Dermis blood vessel endothelial cell (primary cell): ENCODE measurements at places on chromosomes 4 and X. TPM values are rescaled to one million over a fixed set of nuclear protein-coding genes. Genes with fewer than 3 reads are reported as not detected.
A peak's percentile ranks its signal among the peaks of the same experiment; 100 is the strongest.

SLC39A8 gene
- total RNA-seq = 3.1 and 4.8 TPM in 2 replicates

DNA sequence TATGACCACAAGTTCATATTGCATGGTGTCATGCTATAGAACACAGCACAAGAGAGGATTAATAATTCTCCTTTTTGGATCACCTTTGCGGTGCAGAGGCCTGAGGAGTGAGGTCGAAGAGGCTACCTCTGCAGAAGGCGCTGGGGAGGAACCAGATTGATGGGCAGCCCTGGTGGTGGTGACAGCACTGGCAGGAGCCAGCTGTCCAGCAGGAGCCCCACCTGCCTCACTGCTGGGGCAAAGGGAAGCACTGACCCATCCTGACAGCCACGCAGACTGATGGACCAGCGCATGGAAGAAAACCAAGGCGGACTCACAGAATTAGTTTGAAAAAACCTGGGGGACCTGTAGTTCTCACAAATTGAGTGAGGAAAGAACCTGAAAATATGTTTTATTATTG lies 50.9 kb downstream of the COX18 start:
- DNase-seq = no peak

DNA sequence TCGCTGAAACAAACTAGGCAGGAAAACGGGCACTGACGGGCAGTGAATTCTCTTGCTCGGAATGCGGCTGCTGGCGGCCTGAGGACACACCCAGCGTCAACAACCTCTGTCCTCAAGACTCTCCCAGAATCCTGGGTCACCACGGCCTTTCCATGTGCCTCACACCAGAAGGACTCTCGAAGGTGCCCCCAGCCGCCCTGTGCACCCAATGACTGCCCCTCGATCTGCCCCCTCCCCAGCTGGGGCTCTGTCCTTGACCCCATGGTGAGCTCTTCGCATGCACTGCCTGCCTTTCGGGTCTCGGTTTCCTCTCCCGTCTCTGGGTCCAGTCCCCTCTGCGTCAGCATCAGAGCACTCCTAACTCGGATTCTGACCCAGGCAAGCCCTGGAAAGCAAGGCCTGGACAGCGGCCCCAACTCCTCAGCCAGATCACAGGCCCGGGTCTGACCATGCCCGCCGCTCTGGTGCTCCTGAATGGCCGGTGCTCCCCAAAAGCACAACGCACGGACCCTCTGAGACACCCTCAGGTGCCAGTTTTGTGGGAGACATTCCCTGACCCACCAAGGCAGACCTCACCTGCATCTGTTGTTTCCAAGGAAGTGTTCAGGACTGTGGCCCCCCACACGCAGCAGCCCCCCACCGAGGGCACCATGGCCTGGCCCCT lies 56.0 kb downstream of the ACOX3 start:
- no peak for DNase-seq

PF4V1 gene
- 0.34 TPM in 1 of 2 replicates, not detected in the other for total RNA-seq

DNA sequence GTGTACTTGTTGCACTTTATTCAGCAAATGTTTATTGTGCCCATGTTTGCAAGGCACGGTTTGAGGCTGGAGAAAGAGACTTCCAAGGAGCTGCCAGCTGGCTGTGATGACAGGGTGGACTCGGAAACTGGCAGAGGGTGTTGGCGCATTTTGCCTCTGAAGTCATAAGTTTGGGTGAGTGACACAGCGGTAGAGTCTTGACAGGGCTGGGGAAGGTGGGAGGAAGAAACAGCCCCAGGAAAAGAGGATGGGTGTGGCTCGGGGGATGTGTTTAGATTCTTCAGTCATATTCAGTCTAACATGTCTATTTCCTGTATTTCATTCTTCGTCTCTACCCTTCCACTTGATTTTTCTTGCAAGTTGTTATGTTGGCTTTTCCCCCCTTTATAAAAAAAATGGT lies 77.0 kb upstream of the STOX2 start:
- DNase-seq = no peak

PSAPL1 gene
- not detected in 2 replicates for total RNA-seq

GRCh38 chr4:41297832-41298231 lies 41.1 kb downstream of the UCHL1 start:
- peak; percentile 67 for DNase-seq

DNA sequence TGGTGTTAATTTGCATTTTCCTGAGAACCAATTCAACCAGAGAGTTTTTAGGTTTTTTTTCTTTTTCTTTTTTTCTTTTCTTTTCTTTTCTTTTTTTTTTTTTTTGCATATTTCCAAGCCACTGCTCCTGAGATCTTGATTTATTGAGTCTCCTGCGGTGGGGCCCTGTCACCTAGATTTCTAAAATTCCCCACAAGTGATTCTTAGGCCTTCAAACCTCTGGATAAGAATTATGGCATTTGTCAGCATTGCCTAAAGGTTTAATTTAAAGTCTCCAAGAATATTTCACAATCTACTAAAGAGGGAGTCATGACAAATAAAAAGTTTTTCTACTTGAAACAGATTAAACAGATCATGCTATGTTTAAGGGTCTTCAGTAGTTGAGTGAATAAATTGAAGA lies 84.9 kb downstream of the GAB1 start:
- no peak for DNase-seq

GRCh38 chrX:40174854-40175510 lies 77.2 kb upstream of the BCOR start:
- peak; percentile 69 for DNase-seq

- DNase-seq = peak; percentile 61
These were observed at the start of gene TCEAL1 for GRCh38 chrX:103628386-103629317. Gene TCEAL1 (plus strand): TSS chrX:103628975. CDS start chrX:103629917, 942 bp downstream.

GRCh38 chr4:2799224-2799911 lies 6.5 kb downstream of the SH3BP2 start:
- DNase-seq = no peak

- no peak for DNase-seq
These were observed 230.0 kb upstream of the GPC4 start for GRCh38 chrX:133645256-133645655.

DNA sequence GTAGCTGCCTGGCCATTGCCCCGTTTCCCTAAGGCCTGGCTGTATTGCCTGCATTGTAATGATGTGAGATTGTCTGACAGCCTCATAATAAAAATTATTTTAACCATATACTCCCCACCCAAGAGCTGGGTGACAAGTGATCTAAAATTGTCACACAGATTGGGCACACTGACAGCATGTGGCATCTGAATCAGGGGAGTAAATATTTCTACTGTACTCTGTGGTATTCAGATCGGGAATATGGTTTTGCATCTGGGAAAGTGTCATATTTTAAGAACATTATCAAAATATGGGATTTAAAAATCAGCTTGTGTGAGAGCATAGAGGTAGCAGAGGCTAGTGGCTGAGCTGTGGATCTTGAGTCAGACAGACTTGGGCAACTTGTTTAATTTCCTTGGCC lies 135.8 kb upstream of the PDLIM3 start:
- DNase-seq = no peak

DNA sequence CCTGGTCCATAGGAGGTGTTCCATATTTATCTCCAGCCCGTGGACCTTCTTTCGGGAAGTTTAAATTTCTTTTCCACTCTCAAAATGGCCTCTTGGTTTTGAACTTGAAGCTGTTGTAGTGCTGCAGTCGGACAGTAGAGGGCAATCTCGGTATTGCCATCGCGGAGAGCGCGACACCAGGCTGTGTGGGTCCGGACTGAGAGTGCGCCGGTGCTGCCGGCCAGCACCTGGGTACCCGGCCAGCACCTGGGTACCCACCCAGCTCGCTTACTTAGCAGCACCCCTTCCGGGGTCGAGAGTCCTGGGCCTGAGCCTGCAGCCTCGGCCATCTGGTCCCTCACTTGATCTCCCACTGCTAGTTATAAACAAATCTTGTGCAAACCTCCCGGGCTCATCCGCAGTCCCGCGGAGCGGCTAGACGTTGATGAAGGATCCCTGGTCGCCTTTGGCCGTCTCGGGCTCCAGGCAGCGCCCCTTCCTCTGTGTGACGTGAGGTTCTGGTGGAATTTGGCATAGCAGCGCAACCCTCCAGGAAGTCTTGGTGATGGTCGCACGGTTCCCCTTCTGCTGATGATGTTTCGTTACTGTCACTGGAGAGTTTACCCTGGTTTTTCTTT lies 18.0 kb downstream of the FAM9A start:
- DNase-seq = peak; percentile 45

DNA sequence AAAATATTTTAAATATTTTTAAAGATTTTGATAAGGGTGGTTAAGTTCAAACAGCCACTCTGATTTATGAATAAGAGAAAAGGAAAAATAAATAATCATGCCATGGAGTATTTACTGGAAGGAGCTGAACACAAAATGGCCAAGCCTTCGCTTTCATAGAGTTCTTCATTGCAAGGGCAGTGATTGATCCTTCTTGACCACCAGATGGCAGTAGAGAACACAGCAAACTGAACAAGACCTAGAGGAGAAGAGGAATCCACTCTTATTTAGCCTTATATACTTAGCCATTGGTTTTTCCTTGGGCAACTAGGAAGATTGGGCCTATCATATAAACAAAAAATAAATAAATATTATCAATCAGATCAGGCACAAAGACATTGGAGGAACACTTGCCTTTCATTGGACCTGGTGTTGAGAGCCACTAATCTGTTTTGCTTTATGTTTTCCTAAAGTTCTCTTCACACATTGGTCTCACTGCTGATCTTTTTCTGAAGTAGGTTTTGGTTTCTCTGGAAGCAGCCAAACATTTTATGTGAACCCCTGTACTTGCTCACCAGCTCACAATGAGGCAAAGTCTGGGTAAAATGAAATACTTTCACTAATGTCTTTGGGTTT lies 58.1 kb upstream of the PARM1 start:
- DNase-seq = peak; percentile 89

CD38 gene
- 9.4 and 22.0 TPM in 2 replicates for total RNA-seq

DNA sequence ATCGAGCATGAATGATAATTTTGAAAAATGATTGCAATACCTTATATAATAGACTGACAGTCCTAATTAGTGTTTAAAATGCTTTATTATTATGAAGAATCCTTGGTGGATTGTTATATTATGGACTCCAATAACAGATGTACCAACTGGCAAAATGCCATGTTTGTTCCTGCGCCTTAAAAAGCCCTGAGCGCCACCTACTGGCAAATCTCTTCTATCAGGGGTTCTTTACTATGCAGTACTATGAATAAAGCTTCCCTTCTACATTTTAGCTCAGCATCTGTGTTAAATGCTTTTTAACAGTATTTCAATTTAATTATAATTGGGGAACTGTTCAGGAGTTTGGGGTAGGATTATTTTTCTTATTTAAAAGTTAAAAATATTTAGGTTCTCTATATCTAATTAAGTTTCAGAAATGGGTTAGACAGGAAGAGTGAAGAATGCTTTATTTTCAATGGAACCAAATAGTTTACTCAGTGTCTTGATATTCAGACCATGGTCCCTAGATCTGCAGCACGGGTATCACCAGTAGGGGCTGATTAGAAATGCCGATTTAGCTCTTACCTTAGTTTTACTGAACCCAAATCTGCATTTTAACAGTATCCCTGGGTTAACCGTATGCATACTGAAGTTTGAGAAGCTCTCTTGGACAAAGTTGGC lies 20.0 kb downstream of the CFAP97 start:
- peak; percentile 96 for DNase-seq

- no peak for DNase-seq
These were observed 1451.9 kb downstream of the PCDH7 start for GRCh38 chr4:32172086-32172485.

DNA sequence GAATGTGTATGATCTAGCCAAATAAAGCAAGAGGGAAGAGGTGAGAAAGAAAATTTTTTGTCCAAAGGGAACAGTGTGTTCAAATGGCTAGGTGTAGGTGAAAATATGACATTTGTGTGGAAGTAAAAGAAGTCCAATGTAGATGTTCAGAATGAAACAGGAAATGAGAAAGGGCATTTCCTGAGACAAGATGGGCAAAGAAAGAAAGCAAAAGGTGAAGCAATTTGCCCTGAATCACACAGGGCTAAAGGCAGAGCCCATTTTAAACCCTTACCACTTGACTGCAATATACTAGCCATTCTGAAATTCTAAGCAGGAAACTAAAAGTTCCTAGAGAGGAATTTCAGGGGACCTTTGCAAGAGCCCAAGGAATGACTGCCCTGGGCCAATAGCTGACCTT lies 36.0 kb downstream of the CLOCK start:
- DNase-seq = no peak

- no peak for DNase-seq
These were observed 71.9 kb downstream of the RBM47 start for GRCh38 chr4:40557736-40558135.

- DNase-seq = no peak
These were observed 330.0 kb downstream of the HNRNPD start for GRCh38 chr4:82043809-82044137.

DNA sequence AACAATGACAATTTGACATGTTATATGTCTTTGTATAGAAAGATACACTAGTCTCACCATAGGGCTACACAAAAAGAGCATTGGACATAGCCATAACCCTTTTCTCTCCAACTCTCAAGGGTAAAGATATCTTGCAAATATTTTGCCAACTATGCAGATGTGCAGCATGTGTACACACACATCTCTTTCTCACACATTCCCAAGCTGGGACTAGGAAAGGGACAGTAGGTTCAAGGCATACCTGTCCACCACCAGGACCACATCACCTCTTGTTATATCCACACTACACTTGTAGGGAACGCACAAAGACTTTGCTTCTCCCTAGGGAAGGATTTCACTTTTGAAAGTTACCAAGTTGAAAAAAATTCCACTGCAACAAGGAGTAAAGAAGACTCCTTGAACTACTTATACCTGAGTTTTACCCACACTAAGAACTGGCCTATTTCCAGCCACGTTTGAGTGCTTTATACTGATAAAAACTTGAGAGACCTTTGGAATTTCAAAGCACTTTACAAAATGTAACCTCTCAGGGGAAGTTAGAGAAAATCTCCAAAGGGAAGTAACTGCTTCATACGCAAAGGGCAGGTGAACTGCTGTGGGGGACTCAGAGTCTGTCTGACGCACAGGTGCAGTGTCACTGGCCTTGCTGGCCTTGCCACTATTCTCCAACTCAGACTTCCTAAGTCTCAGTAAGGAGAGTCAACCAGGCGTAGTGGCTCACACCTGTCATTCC lies 36.9 kb downstream of the NR3C2 start:
- no peak for DNase-seq

RBMXL3 gene
- not detected in 2 replicates for total RNA-seq

- no peak for DNase-seq
These were observed 185.3 kb downstream of the DHRSX start for GRCh38 chrX:2315434-2315833.

TLR10 gene
- not detected in 2 replicates for total RNA-seq

GRCh38 chrX:103187953-103188475 lies 26.9 kb upstream of the BEX4 start:
- no peak for DNase-seq

SLC9B1 gene
- 0.09 TPM in 1 of 2 replicates, not detected in the other for total RNA-seq

SLC35A2 gene
- 13.6 and 16.7 TPM in 2 replicates for total RNA-seq

DNA sequence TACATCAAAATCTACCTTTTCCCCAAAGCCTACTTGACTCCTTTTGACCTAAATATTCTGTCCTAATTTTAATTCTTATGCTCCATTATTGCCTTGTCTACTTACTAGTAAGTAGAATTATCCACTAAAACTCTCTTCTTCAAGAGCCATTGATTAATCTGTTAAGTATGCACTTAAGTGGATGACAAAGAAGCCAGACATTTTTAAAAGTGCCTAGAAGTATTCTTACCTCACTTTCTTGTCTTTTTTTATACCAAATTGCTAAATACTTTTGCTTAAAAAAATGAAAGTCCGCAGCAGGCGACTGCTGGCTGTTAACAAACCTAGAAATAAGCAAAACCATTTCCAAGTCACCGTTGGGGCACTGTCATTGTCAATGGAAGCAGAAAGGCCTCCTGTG lies 20.1 kb upstream of the FRMPD4 start:
- DNase-seq = no peak

GRCh38 chr4:169612871-169613859 lies 782 bp upstream of the NEK1 start:
- DNase-seq = peak; percentile 89
